ENCODE measurements at places on chromosomes 4 and X.

- no peak for DNase-seq
Observed at GRCh38 chr4:39004758-39005157, 27.5 kb downstream of the TMEM156 start.

DNA sequence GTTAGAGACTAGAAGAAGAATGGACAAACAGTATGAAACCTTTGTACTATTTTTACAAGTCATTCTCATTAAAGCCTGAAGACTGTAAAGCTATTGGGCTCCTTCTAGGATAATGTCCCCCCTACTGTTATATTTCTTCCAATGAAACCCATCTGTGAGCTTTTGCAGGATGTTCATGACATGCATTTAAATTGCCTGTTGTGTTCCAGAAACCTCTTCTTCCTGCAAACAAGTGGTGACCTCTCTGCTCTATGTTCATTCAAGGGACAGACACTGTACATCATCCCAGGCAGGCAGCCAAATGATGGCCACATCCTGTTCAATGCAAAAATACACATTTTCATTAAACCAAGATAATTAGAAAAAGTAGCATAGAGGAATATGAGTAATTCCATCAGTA, 128.0 kb downstream of the C4orf33 start:
- no peak for DNase-seq

DNA sequence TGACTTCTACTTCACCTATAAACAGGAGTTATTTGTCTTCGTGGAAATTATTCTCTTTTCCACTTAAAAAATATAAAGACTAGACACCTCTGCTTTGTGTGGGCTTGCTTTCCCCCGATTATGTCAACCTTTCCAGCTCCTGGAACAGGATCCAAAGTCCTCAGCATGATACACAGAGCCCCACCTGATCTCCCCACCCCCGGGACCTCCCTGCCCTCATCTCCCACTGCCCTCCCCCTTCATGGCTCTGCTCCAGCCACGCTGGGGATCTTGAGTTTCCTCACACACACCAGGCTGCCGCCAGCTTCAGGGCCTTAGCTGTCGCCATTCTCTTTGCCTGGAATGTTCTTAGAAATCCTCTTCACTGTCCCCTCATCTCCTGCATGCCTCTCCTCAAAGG, 55.3 kb downstream of the MBNL3 start:
- DNase-seq = no peak

- DNase-seq = peak; percentile 26
Observed at GRCh38 chr4:139015948-139016471, 429 bp downstream of the NOCT start.

- no peak for DNase-seq
Observed at GRCh38 chrX:116872931-116873330, 410.2 kb upstream of the CT83 start.

DNA sequence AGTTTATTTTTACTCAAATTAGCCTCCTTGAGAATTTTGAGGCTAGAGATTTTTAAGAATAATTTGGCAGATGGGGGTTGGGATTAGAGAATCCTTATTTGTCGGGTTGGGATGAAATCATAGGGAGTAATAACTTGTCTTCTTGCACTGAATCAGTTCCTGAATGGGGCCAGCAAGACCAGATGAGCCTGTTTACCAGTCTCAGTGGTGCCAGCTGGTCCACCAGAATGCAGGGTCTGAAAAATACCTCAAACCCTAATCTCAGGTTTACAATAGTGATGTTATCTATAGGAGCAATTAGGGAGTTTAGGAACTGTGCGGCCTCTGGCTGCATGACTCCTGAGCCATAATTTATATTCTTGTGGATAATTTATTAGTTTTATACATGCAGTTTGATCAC, 705.9 kb upstream of the AGA start:
- DNase-seq = no peak

All from activated CD4-positive, alpha-beta T cell treated with anti-CD3 and anti-CD28 coated beads for 1 hour (primary cell).